Activated naive CD4-positive, alpha-beta T cell treated with anti-CD3 and anti-CD28 coated beads, Interleukin-2, amount 50 U/mL, for 72 hours (primary cell): ENCODE measurements at places on chromosomes 3 and 15.

GRCh38 chr15:79608066-79608864 is 176.1 kb downstream of the MINAR1 start:
- DNase-seq = no peak

DNA sequence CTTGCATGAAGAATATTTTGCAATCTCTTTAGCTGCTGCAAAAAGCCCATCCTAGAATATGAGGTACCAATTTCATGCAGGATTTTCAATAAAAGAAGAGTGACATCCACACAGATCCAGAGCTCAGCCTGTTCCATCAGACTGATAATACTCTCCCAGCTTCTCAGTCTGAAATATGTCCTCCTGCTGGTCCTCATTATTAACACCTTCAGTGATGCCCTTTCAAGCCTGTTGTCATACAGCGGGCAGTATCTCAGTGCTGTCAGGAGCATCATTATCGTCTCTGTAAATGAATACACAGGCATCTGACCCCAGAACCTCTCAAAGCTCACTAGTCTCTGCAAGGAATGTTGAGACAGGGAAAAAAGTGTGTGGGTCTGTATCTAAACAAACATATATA is 1387.8 kb downstream of the OTOL1 start:
- DNase-seq = no peak

GRCh38 chr3:81732642-81733041 is 28.8 kb downstream of the GBE1 start:
- DNase-seq = no peak

DNA sequence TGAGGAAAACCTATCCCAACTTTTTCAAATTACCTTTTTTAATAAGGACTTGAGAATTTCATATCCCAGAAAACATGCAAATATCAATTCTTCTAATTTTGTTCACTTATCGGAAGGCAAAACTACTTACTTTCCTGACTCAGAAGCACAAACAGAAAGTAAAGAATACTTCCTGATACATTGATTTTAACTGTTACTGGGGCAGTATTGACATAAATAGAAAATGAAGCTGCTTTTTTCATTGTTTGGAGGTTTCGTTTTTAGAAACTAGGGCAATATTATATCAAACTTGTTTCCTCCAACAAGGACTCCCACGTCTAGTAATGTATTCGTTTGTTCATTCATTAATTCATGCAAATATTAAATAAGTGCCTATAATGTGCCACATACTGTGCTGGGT is 19.1 kb downstream of the PAQR9 start:
- DNase-seq = no peak

- DNase-seq = no peak
Measured at GRCh38 chr3:16140116-16140893, 34.2 kb upstream of the GALNT15 start.

- DNase-seq = no peak
Measured at GRCh38 chr3:159841766-159842165, 146.9 kb upstream of the IL12A start.

DNA sequence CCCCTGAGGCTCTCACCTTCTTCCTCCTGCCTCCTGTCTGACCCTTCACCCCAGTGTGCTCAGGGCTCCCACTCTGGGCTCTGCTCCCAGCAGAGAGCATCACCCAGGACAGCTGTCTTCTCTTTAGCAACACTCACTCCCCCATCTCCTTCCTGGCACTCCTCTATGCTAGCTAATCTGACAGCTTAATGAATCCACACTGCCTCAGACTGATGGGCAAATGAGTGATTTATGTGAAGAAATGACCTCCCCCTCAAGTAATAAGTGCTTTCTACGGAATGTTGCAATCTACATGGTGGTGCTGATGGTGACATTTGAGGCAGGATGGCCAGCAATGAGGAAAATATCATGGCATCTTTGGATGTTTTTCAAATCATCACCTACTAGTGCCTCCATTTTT is 83.6 kb downstream of the LSM3 start:
- no peak for DNase-seq

- DNase-seq = no peak
Measured at GRCh38 chr3:110909839-110910238, 161.8 kb upstream of the NECTIN3 start.

- DNase-seq = no peak
Measured at GRCh38 chr3:39671116-39671515, 138.3 kb upstream of the MYRIP start.

GRCh38 chr3:150825916-150826377 is 63.0 kb upstream of the SIAH2 start:
- DNase-seq = no peak

DNA sequence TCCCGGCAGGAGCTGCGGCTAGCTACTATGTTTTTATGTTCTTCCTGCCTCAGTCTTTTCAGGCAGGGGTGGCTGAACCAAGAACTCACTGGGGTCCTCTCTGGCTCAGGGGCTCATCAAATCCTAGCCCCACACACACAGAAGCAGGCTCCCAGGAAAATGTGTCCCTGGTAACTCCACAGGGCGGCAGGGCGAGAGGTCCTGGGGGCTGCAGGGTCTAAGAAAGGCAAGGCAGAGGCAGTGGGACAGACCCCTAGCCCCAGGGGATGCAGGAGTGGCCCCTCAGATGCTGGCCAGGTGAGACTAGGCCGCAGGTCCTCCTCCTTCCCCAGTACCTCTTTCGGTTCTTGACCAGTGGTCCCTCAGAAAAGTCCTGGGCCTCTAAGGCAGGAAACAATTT is 48.9 kb downstream of the PTH1R start:
- no peak for DNase-seq

DNA sequence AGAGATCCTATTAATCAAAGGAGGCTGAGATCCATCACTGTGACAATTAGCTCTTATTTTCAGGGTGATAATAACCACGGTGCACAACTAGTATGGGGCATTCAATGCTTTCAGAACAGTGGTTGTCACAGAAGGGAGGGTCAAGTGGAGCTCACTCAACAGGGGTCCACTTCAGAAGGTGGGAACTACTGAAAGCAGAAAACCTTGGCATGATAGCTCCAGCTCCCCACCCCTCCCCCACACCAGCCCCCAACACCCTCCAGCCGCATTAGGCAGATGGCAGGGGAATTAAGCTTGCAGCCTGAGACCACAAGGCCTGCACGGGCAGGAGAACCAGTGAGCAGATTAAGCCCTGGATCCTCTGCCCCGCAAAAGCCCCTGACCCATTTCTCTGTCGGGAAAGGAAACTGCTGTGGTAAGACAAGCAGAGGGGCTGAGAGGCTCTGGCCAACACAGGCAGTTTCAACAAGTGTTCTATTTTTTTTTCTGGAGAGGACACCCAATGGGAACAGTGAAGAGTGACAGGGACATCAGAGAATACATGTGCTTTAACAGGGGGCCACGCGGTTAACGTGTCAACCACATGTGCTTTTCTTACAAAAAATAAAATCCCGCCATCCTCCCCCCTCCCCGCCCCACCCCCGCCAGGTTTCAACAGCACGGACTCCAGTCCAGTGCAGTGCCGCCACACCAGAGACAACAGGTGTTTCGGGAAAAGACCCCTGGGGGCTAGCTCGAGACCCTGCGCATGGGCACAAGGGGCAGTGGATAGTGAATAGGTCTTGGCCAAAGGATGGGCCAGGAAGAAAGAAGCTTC is 997 bp downstream of the FYCO1 start:
- DNase-seq = peak; percentile 35

DNA sequence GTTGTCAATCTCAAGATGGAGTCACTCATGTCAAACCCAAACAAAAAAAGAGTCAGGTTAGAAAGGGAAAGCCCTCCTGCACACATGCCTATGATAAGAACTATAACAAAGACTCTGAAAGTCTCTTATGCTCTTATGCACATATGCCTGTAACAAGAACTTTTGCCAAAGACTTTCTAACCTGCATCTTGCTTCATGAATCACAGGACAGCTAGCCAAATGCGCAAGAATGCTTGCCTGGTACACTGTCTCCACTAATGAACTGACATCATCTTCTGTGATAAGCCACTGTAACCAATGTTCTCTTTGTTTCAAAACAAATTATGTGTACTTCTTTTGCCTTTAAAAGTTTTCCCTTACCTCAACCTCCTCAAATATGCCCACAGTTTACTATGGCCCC is 18.2 kb upstream of the EHHADH start:
- no peak for DNase-seq

GRCh38 chr15:27330326-27330725 is 359.3 kb downstream of the GABRG3 start:
- DNase-seq = no peak

DNA sequence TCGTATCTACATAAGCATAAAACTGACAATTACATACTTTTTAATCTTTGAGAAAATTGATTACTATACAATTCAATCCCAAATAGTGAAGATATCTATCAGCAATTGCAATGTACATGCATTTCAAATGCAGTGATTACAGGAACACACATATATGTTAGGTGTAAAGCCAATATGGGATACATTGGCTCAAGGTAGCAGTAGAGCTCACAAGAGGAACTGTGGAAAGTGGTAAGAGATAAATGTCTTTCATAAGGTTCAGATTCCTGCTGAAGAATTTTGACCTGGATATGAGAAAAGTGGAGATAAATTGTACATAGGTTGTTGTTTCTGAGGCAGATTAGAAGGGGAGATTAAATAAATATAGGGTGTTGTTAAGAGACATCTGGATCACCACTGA is 1280.5 kb downstream of the OTOL1 start:
- no peak for DNase-seq

GRCh38 chr15:90790561-90790960 is 73.4 kb downstream of the BLM start:
- no peak for DNase-seq

GRCh38 chr3:151276038-151276686 is 2.2 kb downstream of the P2RY14 start:
- no peak for DNase-seq

GRCh38 chr15:58313304-58313703 is 118.5 kb upstream of the LIPC start:
- no peak for DNase-seq

GRCh38 chr3:58824285-58824684 is 157.7 kb upstream of the FAM3D start:
- no peak for DNase-seq

DNA sequence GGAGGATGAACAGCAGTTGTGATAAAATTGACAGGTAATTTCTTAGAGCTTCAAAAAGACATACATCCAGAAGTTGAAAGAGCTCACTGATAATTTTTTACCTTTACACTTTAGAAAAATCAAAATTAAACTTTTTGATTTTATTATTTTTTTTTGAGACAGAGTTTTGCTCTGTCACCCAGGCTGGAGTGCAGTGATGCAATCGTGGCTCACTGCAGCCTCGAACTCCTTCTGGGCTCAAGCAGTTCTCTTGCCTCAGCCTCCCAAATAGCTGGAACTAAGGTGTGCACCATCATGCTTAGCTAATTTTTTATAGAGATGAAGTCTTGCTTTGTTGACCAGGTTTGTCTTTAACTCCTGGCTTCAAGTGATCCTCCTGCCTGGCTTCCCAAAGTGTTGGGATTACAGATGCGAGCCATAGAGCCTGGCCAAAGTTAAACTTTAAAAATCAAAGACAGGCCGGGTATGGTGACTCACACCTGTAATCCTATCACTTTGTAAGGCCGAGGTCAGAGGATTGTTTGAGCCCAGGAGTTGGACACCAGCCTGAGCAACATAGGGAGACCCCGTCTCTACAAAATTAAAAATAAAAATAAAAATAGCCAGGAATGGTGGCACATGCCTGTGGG is 21.7 kb downstream of the PLA2G4F start:
- DNase-seq = no peak

DNA sequence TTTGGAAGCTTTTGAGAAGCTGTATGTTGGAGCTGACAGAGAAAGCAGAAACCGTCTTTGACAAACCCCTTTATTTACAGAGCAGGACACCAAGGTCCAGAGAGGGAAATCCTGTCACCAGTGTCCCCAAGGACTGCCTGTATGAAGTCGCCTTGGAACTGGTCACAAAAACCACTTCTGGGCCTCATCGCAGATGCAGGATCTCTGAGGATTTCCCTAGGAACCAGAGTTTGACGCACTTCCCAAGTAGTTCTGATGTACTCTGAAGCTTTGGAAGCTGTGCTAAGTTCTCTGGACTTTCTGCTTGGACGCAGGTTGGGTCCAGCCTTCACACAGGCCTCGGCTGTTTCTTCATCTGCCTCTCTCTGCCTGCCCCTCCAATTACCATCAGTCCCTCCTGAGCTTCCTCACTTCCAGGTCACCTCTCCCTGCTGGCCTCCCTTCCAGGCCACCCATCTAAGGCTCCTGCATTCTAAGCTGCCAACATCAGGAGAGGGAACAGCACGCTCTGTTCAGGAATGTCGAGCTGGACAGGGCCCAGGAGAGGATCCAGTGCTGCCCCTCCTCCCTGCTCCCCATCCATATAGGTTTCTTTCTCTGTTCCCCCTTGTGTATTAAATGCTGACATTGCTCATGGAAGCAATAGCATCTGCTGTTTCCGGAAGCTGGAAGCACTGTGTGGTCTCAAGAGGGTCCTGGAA is 270.8 kb downstream of the OPA1 start:
- DNase-seq = no peak

DNA sequence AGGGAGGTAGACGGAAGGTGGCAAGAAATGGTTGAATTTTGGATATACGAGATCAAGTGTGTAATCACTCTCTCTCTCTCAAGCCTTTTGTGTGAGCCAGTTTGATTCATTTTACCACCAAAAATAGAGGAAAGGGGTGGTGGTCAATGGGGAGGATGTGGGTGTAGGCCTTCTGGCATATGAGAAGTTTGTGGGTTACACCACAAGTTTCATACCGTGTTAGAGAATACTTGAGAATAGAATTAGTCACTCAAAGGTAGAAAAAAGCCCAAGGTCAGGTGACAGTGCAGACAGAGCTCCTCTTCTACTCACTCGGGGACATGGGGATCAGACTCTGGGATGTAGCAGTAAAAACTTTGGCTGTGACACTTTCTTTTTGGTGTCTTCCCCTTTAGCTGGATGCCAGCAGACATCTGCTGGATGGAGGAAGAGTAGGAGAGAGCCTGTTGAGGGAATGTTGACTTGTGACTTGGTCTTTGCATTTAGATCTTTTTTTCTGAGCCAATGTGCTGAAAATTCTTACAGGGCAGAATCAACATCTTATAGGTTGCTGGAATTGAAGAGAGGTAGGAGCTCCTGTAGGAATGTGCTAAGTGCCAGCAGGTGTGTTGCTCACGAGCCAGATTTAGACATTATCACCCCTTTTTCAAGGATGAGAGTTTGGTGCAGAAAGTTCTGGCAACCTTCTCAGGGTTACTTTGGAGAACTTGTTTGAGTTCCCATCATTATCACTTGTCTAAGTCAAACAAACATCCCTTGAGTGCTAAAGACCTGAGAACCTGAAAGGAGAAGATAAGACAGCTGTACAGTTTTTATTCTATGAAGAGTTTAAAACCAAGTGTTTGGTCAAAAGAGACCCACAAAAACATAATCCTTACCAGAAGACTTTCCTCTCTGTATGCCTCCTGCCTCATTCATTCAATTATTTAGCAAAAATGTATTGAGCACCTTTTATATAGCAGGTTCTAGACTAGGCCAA is 43.9 kb upstream of the RYK start:
- DNase-seq = peak; percentile 68

- no peak for DNase-seq
Measured at GRCh38 chr3:51862886-51863285, 1.5 kb downstream of the IQCF2 start.

GRCh38 chr3:170765419-170766078 is 104.4 kb downstream of the RPL22L1 start:
- DNase-seq = no peak
